ENCODE measurements at places on chromosomes 11 and 22. TPM values are rescaled to one million over a fixed set of nuclear protein-coding genes. Genes with fewer than 3 reads are reported as not detected.

TH gene
- not detected for total RNA-seq

NLRP14 gene
- under 0.01 TPM for total RNA-seq

FAM180B gene
- total RNA-seq: not detected

BMAL1 gene
- 9.6 TPM for total RNA-seq

CD3D gene
- total RNA-seq: not detected

AGBL2 gene
- 0.38 TPM for total RNA-seq

EMID1 gene
- total RNA-seq: 15.9 TPM

EI24 gene
- 103 TPM for total RNA-seq

TBRG1 gene
- 16.7 TPM for total RNA-seq

TENM4 gene
- 0.13 TPM for total RNA-seq

PTPRJ gene
- total RNA-seq: 0.25 TPM

BRSK2 gene
- total RNA-seq: 0.38 TPM

PPP1CA gene
- total RNA-seq: 234 TPM

CDKN1C gene
- total RNA-seq: 58.8 TPM

CYTH4 gene
- total RNA-seq: 0.13 TPM

GLYAT gene
- total RNA-seq: not detected

PPP6R3 gene
- total RNA-seq: 115 TPM

CRYBB2 gene
- not detected for total RNA-seq

TRIM68 gene
- 7.4 TPM for total RNA-seq

ADAMTS15 gene
- total RNA-seq: 26.2 TPM

TRIM51 gene
- total RNA-seq: not detected

Measured in dermis microvascular lymphatic vessel endothelial cell (primary cell).